ENCODE measurements at places on chromosomes 1 and 21.

- DNase-seq: no peak
These were observed 8.2 kb downstream of the CEP170 start for GRCh38 chr1:243246916-243247315.

DNA sequence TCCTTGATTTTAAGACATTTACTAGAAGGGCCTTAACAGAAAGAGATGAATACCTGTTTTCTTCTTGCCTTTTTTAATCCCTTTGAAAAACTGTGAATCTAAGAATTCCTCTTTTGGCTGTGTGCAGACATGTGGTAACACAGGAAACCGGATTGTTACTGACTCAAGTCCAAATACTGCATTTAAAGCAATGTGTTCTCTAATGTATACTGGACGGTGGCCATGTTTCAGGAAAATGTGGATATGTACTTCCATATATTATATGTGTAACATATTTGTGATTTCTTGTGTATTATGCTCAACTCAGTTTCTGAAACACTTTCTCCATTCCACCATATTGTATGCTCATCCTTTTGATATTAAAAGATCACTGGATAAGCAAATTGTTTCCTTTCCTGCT is 185.1 kb downstream of the LRRC7 start:
- no peak for DNase-seq

DNA sequence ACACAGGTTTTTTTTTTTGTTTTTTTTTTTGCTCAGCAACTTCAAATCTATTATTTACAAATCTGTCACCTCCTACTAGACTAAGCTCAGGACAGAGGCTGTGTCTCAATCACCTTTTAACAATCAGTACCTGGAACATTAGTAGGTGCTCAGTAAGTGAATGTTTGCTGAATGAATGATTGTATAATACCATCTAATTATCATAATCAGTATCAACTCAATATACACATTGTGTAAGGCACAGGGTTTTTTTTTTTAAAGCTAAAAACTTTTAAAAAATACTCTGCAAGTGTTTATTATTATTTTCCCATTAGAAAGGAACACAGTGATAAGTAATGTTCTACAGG is 9.2 kb downstream of the ERRFI1 start:
- DNase-seq: no peak

DNA sequence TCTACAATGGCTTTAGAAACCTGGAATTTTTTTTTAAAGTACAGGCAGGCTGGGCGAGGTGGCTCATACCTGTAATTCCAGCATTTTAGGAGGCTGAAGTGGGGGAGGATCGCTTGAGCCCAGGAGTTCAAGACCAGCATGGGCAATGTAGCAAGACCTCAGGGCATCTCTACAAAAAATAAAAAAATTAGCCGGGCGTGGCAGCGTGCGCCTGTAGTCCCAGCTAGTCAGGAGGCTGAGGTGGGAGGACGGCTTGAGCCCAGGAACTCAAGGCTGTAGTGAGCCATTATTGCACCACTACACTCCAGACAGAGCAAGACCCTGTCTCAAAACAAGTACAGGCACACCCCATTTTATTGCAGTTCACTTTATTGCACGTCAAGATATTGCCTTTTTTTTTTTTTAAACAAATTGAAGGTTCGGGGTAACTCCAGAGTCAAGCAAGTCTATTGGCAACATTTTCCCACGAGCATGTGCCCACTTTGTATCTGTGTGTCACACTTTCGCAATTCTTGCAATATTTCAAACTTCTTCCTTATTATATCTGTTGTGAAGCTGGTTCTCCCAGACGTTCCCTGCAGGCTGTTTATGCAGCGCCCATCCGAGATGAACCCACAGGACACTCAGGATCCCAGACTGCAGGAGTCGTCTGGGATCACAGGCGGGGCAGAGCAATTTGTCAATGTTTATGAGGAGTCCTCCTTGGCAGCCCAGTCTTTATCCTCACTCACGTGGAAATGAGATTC is 4.7 kb downstream of the HES2 start:
- no peak for DNase-seq

DNA sequence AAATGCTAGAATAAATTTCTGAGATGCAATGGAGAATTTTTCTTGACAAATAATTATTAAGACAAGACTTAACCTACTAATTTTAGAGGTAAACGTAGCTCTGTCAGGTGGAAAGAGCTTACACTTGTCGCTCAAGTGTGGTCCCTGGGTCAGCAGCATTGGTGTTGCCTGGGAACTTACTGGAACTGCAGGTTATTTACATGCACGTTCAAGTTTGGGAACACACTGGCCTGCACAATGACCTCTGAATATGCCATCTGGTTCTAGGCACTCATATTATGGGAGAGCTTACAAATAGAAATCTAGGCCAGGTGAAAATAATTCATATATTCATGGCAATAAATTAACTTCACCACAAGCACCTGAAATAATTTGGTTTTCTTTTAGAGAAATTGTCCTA is 88.5 kb upstream of the BCL9 start:
- DNase-seq: no peak

GRCh38 chr1:63143482-63143881 is 178.9 kb upstream of the FOXD3 start:
- DNase-seq: no peak

GRCh38 chr21:31092832-31093625 is 54.8 kb upstream of the KRTAP19-8 start:
- DNase-seq: no peak

DNA sequence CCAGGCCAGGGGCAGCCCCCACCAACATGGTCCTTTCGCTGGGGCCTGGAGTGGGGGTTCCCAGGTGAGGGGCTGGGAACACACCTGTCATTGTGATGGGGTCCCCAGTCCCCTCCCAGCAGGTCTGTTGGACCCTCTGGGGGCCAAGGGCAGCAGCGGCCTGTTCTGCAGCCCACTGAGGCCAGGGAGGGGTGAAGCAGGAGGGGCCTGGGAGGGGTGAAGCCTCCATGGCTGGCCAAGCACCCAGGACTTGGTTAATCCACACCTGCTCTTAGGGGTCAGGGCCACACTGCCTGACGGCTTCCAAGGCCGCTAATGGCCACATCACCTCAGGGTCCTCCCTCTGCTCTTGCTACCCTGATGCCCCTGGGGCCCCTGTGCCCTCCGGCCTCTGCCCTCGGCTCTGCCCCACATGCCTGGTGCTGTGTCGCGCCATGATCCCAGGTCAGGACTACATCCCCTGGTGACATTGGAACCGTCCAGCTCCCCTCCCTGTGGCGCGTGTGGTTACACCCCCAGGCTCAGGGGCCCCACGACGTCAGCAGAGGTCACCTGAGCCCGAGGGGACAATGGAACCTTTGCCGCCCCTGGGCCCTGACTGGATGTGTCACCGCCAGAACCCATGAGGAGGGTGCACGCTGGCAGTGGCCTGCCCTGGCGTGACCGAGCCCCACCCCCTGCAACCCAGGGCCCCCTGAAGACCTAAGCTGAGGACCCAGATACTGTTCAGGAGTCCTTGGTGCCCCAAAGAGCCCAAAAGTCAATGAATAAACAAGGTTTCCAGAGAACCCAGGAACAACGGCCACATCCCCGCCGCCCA is 7.0 kb downstream of the TNFRSF18 start:
- DNase-seq: no peak

All from stimulated activated CD4-positive, alpha-beta T cell treated with anti-CD3 and anti-CD28 coated beads, Interleukin-15, amount 100 ng/mL, for 1 hour (primary cell).